ENCODE measurements at places on chromosomes 5 and 9.

GRCh38 chr5:139474890-139475791 lies 4.3 kb downstream of the SMIM33 start:
- DNase-seq: peak; percentile 60

DNA sequence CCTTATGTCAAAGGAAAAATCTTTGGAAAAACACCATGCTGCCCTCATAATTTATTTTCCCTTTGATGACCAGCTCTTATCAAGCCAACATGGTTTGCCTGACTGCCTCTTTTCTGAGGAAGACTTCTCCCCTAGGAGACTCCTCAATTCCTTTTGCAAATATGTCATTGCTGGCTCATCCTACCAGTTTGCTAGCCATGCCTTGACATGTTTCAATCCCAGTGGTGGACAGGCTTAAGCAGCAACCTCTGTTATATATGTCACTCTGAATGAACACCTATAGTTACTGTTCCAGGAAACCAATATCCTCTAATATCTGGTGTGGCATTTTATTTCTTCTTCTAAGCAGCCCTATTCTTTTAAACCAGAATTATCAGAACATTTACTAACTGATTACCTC lies 615.8 kb downstream of the HTR1A start:
- no peak for DNase-seq

GRCh38 chr5:93570294-93571113 lies 10.5 kb downstream of the NR2F1-AS1 start:
- no peak for DNase-seq

- no peak for DNase-seq
Measured at GRCh38 chr9:14455243-14455642, 141.3 kb upstream of the NFIB start.

- peak; percentile 32 for DNase-seq
Measured at GRCh38 chr5:1325870-1326531, 18.9 kb downstream of the CLPTM1L start.

DNA sequence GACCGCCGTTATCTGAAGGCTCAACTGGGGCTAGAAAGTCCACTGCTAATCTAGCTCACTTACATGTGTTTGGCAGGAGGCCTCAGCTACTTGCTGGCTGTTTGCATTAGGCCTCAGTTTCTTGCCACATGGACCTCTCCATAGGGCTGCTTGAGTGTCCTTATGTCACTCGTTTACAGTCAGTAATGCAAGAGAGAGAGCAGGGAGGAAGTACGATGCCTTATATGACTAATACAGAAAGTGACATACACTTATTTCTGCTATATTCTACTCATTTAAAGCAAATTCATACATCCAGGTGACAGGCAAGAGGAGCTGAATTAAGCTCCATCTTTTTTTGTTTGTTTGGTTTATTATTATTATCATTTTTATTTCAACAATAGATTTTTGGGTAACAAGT lies 179.6 kb downstream of the LURAP1L start:
- DNase-seq: no peak

GRCh38 chr9:113922160-113922559 lies 46.1 kb downstream of the ZNF618 start:
- no peak for DNase-seq

DNA sequence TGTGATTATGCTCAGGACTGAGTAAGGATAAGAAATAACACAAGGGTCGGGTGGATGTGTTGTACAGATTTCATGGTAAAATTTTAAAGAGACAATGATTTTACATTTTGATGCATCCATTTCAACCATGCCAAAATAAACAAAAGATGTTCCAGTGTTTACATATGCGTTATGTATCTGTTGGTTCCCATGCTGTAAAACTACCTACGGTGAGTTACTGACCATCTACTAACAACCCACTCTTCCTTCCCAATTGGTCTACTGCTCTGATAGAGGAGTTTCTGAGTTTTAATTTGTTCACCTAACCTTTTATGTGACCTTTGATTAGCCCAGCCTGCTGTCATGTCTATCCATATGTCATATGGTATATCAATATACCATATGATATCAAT lies 1697.1 kb downstream of the MAT2B start:
- no peak for DNase-seq

- DNase-seq: peak; percentile 46
Measured at GRCh38 chr5:14946815-14947620, 75.4 kb upstream of the ANKH start.

GRCh38 chr5:10275991-10276390 lies 25.9 kb downstream of the CCT5 start:
- no peak for DNase-seq

- DNase-seq: no peak
Measured at GRCh38 chr5:84614906-84615305, 230.2 kb upstream of the EDIL3 start.

DNA sequence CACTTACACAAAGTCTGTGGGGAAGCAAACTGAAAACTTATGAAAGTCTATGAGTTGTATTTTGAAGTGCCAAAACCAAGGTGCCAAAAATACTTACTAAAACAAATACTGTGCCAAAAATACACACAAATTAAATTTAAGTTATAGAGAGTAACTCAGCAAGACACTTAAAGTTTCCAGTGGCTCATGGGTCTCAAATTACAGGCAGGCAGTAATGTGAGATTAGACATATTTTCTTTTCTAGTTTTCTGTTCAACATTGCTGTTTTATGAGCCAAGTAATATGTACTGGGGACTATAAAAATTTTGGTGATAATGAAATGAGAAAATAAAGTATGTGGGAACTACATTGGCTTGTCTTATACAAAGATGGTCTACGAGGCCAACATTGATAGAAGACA lies 172.2 kb upstream of the SNX2 start:
- no peak for DNase-seq

DNA sequence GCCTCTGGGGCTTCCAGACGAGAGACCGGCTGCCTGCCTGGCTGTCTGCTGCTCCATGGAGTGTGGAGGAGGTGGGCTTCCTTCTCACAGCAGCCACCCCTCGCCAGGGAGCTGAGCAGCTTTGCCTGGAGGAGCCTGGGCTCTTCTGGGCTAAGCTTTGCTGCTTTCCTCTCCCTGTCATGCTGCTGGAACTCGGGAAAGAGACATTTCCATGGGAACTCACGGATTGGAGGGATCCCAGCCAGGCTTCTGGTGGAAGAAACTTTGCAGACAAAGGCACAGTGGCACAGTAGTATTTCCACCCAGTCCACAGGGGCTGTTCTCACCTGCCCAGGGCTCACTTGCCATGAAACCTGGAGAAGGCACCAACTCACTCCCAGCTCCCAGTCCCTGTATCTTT lies 5.6 kb upstream of the NTNG2 start:
- DNase-seq: no peak

DNA sequence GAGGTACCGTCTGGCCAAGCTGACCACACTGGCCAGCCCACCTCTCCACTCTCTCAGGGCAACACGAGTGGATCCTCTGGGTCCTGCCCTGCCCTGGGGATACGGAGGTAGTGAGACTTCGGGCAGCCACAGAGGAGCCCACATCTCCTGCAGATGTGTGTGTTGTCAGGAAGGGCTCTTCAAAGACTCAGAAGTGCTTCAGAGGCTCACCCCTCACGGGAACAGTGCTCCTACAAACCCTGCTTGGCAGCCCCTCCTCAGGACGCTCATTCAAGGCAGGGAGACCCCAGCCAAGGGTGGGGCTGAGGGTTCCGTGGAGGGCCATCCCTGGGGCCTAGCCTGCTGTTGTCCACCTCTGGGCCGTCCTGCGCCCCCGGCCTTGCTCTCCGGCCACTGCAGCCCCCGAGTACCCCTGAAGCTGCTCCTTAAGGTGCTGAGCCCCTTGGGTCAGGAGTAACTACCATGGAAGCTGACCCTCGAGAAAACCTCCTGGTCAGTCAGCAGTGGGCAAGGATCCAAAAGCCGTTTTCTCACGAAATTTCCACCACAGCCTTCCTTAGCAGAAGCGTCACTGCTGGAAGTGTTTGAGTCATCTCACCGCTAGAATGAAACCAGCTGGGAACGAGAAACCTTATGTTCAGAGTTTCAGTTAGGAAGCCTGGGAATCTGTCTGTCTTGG lies 23.2 kb upstream of the LRRC14B start:
- peak; percentile 99 for DNase-seq

GRCh38 chr5:77590347-77590746 lies 48.2 kb downstream of the OTP start:
- DNase-seq: no peak

- no peak for DNase-seq
Measured at GRCh38 chr5:63774939-63775338, 187.3 kb downstream of the HTR1A start.

- peak; percentile 74 for DNase-seq
Measured at GRCh38 chr5:16492398-16493140, 27.0 kb upstream of the ZNF622 start.

GRCh38 chr9:134158242-134158641 lies 6.1 kb downstream of the RNU6ATAC start:
- no peak for DNase-seq

GRCh38 chr9:133351526-133351907 lies 3.5 kb downstream of the RPL7A start:
- no peak for DNase-seq

- no peak for DNase-seq
Measured at GRCh38 chr5:116375926-116376325, 198.7 kb downstream of the SEMA6A start.

DNA sequence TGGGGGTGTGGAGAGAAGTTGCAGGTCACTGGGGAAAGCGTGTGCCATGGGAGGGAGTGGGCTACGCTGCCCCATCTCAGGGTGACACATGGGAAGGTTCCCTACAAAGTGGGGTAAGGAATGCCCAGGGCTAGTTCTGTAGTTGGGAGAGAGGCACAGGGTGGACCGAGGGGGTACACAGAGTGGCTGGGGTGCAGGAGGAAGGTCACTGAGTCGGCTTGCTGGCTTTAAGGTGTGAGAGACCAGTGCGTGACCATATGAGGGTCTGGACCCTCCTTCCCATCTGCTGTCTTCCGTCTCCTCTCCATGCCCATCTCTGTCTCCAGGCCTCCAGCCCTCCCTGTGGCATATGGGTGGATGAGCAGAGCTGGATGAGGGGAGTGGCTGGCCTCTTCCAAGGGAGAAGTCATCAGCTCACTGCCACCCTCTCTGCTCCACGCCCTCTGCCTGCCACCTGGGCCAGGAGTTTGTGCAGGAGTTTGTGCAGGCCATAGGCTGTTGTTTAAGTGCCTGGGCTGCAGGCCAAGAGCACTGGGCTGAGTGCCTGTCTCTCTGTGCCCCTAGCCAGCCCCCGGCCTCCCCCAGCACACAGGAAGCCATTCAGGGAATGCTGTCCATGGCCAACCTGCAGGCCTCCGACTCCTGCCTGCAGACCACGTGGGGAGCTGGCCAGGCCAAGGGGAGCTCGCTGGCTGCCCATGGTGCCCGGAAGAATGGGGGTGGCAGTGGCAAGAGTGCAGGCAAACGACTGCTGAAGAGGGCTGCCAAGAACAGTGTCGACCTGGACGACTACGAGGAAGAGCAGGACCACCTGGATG lies 96.8 kb downstream of the PHF2 start:
- peak; percentile 26 for DNase-seq

DNA sequence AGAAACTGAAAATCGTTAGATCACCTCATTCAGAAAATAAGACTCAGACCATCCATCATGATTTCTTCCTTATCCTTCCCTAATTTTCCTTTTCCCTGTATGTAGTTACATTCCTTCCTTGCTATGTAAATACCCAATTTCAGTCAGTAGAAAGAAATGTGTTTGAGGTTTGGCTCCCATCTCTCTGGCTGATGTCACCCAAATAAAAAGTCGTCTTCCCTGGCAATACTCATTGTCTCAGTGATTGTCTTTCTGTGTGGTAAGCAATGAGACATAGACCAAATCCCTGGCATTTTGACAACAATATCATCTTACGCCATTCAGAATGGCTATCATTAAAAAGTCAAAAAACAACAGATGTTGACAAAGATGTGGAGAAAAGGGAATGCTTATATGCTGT lies 303.9 kb upstream of the EDIL3 start:
- peak; percentile 31 for DNase-seq

GRCh38 chr9:70576116-70576515 lies 161.7 kb upstream of the KLF9 start:
- DNase-seq: no peak

- peak; percentile 6 for DNase-seq
Measured at GRCh38 chr5:6376974-6377520, 1.3 kb downstream of the MED10 start.

Measured in ELR (cell line).